Stimulated activated naive CD8-positive, alpha-beta T cell treated with anti-CD3 and anti-CD28 coated beads, Interleukin-15, amount 100 ng/mL, for 72 hours (primary cell): ENCODE measurements at places on chromosomes 16 and 17.

GRCh38 chr16:2475413-2476344 lies 752 bp downstream of the TBC1D24 start:
- DNase-seq, result peak; percentile 54

DNA sequence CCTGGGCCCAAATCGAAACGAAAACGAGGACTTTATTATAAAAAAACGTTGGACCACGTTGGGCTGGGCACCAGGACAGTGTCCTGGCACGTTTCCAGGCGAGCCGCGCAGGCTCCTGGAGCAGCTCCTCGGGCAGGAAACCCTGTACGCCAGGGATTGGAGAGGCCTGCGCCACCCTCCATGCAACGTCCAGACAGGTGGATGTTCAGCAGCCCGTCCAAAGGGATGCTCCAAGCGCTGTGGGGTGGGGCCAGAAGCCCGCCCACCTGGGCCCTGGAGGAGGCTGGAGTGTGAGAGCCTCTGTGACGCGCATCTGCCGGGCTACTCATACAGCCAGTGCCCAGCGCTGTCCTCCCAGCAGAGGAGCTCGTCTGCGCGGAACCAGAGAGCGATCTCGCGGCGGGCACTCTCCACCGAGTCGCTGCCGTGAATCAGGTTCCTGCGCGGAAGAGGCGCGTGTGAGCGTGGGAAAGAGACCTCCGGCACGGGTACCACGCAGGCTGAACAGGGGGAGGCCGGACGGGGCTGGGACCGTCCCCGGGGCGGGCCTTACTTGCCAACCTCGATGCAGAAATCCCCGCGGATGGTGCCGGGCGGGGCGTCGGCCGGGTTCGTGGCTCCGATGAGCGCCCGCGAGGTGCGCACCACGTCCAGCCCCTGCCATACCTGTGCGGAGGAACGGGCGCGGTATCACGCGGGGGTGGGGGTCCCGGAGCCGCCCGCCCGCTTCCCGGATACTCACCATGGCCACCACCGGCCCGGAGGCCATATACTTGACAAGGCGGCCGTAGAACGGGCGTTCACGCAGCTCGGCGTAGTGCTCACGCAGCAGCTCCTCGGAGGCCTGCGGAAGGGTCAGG lies 785 bp downstream of the NME3 start:
- peak; percentile 67 for DNase-seq

- no peak for DNase-seq
These were observed 51.9 kb downstream of the ZZEF1 start for GRCh38 chr17:4090898-4091297.

GRCh38 chr17:11944587-11944986 lies 52.7 kb downstream of the ZNF18 start:
- DNase-seq, result no peak

DNA sequence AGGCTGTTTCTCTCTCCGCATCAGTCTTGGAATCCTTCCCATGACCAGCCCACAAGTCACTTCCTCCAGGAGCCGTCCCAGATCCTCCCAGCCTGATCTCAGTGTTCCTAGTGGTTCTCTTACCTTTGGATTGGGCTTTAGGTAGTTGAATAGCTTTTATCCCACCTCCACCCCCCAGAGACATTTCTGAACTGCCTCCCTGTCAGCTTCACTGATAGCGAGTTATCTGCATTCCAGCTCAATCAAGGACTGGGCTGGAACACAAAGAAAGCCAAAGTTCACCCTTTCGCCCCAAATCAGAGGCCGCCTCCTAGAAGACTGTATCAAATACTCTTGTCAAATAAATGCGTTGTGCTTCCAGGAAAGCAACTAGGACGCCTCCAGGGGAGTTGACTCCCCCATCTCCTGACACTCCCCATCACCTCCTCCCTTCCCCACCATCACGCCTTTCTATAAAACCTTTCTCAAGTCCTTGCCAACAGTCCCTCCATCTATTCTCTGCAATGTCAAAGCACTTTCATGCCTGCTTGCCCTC lies 72.7 kb downstream of the TMEM132E start:
- no peak for DNase-seq

DNA sequence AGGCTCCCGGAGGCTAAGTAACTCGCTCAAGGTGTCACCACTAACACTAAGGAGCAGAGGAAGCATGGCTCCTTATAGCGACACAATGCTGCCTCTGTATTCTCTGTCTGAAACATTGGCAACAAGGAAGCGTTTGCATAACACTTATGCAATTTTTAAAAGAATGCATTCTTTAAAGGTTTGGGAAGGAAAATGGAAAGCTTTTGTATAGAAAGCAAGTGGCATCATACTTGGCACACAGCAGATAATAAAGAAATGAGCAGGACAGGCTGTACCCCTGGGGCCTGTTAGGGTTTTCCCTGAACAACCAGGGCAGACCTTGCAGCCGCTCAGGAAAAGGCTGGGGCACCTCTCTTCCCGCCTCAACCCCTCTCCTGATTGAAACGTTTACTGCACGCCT lies 36.9 kb downstream of the PPL start:
- no peak for DNase-seq

DNA sequence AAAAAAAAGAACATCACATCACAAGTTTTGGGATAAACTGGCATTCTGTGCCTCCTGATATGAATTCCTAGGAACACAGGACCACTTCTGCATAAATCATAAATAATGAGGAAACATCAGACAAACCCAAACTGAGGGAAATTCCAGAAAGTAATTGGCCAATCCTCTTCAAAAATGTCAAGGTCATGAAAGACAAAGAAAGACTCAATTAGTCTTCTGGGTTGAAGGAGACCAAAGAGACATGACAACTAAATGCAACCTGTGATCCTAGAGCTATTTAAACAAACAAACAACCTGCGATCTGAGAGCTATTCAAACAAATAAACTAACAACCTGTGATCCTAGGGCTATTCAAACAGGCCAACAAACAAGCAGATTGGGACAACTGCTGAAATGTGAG lies 144.3 kb downstream of the VPS53 start:
- DNase-seq, result no peak

- DNase-seq, result no peak
These were observed 4.1 kb downstream of the CDH16 start for GRCh38 chr16:66914541-66914940.

- DNase-seq, result no peak
These were observed 99.0 kb upstream of the CDH5 start for GRCh38 chr16:66267292-66268014.

DNA sequence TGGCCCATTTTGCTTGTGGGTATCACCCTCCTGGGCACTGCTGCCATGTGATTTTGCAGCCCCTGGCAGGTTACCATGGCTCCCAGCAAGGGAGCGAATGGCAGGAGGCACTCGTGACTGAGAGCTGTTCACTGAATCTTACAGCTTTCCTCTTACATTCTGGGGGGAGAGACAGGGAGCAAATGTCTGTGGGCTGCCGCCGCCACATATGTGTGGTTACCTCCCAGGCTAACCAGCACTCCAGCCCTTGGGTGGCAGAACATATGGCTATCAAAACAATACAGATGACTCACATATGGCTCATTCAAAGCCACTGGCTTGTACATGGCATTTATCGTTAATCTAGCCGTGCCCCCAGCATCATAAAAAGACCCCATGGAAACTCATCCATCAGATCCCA lies 19.8 kb downstream of the GTF3C1 start:
- DNase-seq, result no peak

DNA sequence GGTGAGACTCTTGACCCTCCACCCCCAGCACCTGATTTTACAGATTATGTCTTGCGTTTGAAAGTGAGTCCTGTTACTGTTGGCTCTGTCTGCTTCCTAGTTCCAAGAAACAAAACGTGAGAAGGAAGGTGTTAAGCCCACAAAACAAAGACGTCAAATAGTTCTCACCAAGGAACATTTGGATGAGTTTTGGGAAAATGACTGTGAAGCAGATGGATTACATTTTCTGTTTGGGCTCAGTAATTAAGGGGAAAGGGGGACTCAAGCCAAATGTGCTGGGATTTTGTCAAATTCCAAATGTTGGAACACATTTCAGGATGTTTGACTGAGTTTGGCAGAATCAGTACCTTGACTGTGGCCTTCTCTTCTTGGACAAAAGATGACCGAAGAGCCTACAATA lies 71.2 kb downstream of the PCTP start:
- no peak for DNase-seq

DNA sequence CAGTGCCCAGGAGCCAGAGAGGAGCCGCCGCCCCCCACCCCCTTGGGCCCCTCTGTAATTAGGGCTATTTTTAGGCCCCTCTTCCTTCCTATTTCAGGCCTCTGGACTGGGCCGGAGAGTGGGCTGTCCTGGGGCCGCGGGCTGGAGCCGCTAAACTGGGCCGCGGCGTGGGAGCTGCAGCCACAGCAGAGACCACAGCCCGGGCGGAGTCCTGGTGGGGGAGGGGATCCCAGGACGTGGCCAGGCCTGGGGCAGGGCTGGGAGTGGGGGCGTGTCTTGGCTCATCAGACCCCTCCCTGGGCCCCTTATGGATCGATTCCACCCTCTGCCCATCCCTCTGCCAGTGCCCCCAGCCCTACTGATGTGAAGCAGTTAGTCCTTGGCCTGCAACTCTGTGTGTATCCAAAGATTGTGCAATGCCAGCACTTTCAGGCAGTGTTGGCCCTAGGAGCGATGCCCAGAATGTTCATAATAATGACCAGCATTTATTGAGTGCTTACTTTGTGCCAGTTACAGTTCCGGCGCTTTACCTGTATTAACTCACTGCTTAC lies 15.0 kb upstream of the TAC4 start:
- DNase-seq, result no peak

DNA sequence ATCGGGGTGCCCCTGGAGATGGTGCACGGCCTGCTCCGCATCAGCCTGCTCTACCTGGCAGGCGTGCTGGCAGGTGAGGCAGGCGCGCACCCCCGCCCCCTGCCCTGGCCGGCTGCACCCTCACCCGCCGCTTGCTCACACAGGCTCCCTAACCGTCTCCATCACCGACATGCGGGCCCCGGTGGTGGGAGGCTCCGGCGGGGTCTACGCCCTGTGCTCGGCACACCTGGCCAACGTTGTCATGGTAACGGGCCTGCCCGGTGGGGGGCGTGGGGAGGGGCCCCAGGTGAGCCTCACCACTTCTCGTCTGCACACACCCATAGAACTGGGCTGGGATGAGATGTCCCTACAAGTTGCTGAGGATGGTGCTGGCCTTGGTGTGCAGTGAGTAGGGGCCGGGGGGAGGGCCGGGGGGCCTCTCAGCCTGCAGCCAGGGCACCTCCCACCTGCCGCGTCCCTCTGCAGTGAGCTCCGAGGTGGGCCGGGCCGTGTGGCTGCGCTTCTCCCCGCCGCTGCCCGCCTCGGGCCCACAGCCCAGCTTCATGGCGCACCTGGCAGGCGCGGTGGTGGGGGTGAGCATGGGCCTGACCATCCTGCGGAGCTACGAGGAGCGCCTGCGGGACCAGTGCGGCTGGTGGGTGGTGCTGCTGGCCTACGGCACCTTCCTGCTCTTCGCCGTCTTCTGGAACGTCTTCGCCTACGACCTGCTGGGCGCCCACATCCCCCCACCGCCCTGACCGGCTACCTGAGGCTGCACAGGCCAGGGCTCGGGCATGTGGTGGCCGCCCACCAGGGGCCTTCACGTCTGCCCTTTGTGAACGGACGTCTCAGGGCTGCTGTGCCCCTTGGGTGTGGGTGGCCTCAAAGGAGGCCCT lies 2.1 kb downstream of the RHBDL1 start:
- DNase-seq, result no peak

GRCh38 chr17:20908313-20909267 lies 134.2 kb downstream of the USP22 start:
- DNase-seq, result peak; percentile 88

DNA sequence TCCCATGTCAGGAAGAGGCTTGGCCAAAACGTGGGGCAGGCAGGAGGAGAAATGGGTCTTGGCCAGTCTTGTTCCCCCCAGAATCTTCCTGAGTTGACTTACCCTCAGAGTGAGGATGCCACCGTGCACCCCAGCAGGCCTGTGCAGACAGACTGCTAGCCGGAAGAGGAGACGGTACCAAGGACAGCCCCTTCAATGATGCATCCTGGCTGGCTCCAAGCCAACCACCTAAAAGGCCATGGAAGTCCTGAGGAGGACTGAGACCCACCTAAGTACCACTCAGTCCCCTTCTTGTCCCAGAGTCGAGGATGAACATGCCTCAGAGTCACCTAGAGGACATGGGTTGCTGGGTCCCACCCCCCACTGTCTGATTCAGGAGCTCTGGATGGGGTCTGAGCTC lies 46.7 kb upstream of the RCVRN start:
- no peak for DNase-seq

GRCh38 chr17:40499551-40500189 lies 1.8 kb downstream of the TNS4 start:
- DNase-seq, result no peak

DNA sequence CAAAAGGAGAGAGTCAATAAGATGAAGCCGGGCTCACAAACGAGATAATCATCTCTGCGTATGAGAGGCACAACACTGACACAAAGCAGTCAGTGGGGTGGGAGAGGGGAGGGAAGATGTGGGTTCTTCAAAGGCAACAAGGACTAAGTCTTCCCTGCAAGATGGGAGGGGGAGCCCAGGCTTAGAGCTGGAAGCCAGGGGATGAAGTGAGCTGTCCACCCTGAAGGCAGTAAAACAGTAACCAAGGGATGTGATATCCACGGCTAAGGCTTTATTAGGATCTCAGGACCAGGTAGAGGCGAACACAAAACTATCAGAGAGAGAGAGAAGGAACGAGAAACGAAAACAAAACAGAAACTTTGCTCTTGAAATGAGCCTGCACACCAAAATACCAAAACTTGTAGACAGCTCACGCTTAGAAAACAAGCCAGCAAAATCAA lies 115.9 kb downstream of the DYNLRB2 start:
- peak; percentile 14 for DNase-seq

DNA sequence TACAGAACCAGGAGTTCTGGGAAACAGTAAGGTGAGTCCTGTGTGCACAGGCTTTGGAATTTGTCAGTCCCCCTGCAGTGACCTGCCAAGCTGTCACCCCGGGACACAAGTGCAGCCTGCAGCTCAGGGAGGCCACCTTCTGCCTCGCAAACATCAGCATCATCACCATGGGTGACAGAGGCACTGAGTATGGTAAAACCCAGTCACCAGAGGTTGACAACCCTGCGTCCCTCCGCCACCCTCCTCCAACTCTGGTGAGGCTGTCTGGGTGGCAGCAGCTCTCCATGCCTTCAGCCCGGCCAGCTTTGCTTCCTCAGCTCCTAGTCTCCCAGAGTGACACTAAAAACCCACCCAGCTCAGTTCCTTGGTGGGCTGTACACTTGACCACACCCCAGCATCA lies 221.0 kb downstream of the CPPED1 start:
- DNase-seq, result no peak

- no peak for DNase-seq
These were observed 119.5 kb downstream of the SOX9 start for GRCh38 chr17:72240333-72240732.

- no peak for DNase-seq
These were observed 30.4 kb upstream of the SMPD3 start for GRCh38 chr16:68478526-68479250.

GRCh38 chr16:30964574-30965226 lies 7.1 kb downstream of the SETD1A start:
- DNase-seq, result no peak

DNA sequence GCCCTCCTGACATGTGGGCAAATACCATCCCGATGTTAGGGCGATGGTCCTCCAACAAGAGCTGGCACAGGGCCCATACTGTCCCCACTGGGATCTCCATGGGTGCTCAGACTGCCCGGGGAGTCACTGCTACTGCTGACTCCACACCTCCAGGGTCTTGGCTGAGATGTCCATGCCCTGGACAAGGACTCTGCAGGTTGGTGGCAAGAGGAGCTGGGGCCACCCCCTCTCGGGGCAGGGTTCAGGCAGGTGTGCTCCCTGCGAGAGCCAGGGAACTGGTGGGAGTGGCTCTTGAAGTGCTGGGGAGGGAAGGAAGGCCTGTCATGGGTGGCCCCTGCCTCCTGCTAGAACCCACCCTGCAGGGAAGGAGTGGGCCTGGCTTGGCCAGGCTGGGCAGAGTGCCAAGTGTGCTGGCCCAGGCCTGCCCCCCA lies 6.4 kb downstream of the CASKIN2 start:
- no peak for DNase-seq
